ENCODE measurements at places on chromosomes 11 and 22.

DNA sequence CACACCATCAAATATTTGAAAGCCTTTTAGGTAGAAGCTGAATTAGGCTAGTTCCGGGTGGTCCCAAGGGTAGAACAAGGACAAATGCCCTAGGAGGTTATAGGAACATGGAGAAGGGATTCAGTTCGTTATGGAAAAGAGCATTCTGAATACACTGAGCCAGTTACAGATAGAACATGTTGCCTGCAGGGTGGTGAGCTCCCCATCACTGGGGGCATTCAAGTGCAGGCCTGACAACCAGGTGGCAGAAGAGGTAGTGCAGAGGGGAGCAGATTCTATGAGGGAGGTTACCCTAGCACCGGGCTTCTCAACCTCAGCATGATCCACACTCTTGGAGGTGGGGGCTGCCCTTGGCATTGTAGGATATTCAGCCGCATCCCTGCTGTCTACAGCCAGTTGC is 24.2 kb downstream of the LIF start:
- no peak for DNase-seq

GRCh38 chr22:47544696-47545095 is 782.2 kb downstream of the TBC1D22A start:
- DNase-seq = no peak

DNA sequence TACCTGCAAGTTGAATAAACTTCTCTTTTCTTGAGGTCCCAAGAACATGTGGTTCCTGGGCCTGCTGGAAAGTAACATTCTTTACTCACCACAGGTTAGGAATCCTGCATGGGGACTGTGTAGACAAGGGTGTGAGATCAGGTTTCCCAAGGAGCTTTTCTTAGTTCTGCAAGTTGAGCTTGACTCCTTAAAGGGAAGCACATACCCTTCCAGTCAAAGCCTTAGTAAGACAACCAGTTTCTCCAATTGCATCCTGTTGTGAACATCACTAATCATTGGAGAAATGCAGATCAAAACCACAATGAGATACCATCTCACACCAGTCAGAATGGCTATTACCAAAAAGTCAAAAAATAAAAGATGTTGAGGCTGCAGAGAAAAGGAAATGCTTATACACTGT is 48.3 kb upstream of the PAK1 start:
- DNase-seq = peak; percentile 74

GRCh38 chr11:124892146-124892545 is 5.5 kb downstream of the ROBO4 start:
- DNase-seq = no peak

DNA sequence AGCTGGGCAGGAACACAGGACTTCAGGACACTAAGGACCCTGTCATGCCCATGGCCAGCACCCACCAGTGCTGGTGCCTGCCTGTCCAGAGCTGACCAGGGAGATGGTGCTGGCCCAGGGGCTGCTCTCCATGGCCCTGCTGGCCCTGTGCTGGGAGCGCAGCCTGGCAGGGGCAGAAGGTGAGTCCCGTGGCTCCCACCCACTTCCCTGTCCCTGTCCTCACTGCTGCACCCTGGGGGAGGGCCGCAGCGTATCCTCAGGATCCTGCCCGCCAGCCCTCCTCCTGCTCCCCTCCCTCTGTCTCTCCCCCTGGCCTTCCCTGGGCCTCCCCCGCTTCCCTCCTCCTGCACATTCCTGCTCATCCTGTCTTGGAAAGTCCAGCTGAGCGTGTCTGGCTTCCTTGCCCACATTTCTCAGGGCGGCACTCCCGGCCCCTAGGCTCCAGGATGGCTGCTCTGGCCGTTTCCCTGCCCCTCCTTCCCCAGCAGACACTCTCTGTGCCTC is 8.7 kb downstream of the CSF2RB start:
- peak; percentile 7 for DNase-seq

- no peak for DNase-seq
Observed at GRCh38 chr11:2586087-2586792, 113.6 kb downstream of the KCNQ1OT1 start.

DNA sequence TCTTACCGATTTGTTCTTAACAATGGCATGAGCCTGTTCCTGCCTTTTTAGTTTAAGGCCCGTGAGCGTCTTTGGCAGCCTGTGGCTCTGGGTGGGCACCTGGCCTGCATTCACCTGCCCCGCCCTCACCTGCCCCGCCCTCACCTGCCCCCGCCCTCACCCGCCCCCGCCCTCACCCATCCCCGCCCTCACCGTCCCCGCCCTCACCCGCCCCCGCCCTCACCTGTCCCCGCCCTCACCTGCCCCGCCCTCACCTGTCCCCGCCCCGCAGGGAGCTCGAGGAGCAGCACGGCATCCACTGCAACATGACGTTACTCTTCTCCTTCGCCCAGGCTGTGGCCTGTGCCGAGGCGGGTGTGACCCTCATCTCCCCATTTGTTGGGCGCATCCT is 14.2 kb downstream of the GATD1 start:
- no peak for DNase-seq

GRCh38 chr11:15858881-15859280 is 497.5 kb downstream of the SOX6 start:
- no peak for DNase-seq

DNA sequence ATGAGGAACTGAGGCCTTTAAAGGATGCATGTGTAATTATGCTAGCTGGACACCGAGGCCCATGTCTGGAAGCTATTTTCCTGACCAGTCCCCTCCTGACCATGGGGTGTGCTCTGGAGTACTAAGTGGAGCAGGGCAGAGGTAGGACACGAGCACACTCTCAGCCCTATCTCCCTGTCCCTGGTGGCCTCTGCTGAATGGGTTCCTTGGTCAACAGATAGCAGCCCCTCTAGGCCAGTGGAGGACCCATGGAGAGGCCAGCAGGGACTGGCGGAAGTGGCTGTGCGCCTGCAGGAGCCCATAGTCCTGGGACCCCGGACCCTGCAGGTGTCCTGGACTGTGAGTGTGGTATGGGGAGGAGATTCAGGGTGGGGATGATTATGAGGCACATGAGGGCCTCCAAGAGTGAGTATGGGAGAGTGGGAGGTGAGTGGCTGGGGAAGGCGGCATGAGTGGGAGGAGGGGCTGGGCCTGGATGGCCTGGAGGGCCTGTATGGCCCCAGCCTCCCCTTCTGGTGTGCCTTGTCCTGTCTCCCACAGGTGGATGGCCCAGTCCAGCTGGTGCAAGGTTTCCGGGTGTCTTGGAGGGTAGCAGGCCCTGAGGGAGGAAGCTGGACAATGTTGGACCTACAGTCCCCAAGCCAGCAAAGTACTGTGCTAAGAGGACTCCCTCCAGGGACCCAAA is 9.5 kb downstream of the ROBO3 start:
- no peak for DNase-seq

GRCh38 chr11:128331317-128331716 is 256.0 kb downstream of the ETS1 start:
- no peak for DNase-seq

GRCh38 chr11:96706761-96707160 is 316.9 kb downstream of the JRKL start:
- no peak for DNase-seq

DNA sequence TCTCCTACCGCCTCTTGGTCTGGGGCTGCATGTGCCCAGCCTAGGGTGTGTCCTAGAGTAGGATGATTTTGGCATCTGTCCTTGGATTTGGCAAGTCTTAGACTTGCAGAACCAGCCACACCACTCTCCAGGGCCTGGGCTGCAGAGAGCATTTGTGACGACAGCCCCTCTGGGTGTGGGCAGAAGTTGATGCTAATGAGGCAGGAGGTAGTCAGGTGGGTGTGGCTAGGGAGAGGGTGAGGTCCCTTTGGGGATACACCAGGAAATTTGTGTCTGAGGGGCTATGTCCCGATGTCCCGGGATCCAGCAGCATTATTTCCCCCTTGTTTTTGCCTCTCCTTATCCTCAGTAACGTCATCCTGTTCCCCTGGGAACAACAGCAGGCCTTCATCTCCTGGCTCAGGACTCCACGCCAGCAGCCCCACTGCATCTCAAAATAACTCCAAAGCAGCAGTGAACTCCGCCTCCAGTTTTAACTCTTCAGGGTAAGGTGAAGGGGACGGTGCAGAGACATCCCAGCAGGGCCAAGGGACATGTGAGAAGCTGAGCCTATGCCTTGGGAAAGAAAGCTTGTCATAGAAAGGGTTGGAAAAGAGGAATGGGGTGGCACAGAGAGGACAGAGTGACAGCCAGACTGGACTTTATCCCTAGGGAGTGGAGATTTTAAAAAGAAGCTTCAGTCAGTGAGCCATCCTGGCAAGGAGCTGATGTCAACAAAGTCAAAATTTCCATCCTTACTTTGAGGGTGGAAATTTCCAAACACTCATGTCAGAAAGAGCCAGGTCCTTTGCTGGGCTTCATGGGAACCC is 8.0 kb upstream of the TLCD5 start:
- peak; percentile 53 for DNase-seq

GRCh38 chr11:125091877-125092664 is 19.4 kb downstream of the TMEM218 start:
- DNase-seq = no peak

- no peak for DNase-seq
Observed at GRCh38 chr22:30471616-30472318, at the start of gene SEC14L3. SEC14L3 (minus strand) TSS chr22:30472017; CDS start chr22:30471958, 59 bp downstream.

- no peak for DNase-seq
Observed at GRCh38 chr11:24617856-24618255, 121.0 kb downstream of the LUZP2 start.

GRCh38 chr11:11072067-11072466 is 214.2 kb upstream of the ZBED5 start:
- DNase-seq = no peak

GRCh38 chr22:22812031-22812905 is 75.3 kb upstream of the IGLL5 start:
- DNase-seq = no peak

GRCh38 chr22:38049812-38050619 is 7.2 kb upstream of the PICK1 start:
- DNase-seq = no peak

DNA sequence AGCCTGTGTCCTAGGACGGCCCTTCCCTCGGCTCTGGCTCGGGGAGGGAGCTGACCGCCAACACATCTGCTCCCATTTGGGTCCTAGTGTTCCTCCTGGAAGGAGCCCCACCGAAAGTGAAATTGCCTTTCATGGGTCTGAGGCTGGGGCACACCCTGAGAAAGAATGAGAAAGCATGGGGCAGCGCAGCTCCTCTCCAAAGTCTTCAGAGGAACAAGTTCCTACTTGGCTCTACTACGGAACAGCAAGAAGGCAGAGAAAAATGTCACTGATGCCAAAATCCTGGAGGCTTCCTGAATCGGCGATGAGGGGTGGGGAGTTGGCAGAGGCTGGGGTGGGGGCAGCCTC is 41.5 kb upstream of the MYEOV start:
- DNase-seq = no peak

GRCh38 chr11:28009996-28010395 is 98.0 kb downstream of the KIF18A start:
- DNase-seq = peak; percentile 26

- DNase-seq = peak; percentile 45
Observed at GRCh38 chr11:113305440-113306336, 8.7 kb upstream of the TTC12 start.

GRCh38 chr11:10701982-10702381 is 8.4 kb upstream of the IRAG1 start:
- peak; percentile 26 for DNase-seq

DNA sequence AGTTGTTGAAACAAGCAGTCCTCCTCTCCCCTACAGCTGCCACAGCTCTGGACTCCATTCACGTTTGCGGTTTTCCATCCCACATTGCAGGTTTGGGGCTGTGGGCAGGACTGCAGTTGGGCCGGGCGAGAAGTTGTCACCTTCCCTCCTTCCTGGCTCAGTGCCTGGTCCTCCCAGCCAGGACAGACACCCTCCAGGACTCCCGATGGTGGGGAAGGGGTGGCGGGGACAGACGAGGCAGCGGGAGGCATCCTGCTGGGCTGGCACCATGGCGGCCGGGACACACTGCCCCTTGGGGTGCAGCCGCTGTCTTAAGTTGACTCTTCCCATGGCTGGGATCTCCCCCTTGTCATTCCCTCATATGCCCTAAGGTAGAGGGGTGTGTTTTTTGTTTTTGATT is 615.2 kb downstream of the BRD1 start:
- no peak for DNase-seq

DNA sequence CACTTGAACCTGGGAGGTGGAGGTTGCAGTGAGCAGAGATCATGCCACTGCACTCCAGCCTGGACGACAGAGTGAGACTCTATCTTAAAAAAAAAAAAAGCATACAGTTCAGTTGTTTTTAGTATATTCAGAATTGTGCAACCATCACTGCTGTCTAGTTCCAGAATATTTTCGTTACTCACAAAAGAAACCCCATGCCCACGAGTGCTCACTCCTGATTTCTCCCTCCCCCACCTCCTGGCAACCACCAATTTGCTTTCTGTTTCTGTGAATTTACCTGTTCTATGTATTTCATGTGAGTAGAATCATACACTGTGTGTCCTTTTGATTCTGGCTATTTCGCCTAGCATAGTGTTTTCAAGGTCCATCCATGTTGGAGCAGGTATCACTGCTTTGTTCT is 24.8 kb downstream of the PTPRJ start:
- no peak for DNase-seq

DNA sequence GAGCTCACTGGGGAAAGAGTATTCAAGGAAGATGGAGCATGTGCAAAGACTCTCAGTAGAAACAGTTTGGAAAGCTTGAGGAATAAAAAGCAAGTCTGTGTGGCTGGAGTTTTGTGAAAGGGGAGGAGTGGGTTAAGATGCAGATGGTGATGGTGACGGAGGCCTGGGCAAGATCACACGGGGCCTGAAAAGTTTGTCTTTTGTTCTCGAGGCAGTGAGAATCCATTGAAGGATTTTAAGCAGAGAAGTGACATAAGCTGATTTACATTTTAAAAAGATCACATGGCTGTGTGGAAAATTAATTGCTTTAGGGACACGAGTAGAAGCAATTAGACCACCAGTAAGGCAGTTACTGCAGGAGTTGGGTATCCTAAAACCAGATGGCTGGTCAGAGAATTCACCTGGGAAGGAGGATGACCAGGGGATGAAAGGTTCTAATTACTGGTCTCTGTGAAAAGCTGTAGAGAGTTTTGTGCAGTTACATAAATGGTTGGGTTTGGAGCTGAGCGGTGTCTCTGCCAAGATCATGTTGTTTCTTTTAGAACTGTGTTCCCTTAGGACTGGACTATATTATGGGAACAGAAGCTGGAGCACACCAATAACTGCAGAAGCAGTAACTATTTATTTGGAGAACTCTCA is 7.1 kb downstream of the RRP8 start:
- DNase-seq = no peak

DNA sequence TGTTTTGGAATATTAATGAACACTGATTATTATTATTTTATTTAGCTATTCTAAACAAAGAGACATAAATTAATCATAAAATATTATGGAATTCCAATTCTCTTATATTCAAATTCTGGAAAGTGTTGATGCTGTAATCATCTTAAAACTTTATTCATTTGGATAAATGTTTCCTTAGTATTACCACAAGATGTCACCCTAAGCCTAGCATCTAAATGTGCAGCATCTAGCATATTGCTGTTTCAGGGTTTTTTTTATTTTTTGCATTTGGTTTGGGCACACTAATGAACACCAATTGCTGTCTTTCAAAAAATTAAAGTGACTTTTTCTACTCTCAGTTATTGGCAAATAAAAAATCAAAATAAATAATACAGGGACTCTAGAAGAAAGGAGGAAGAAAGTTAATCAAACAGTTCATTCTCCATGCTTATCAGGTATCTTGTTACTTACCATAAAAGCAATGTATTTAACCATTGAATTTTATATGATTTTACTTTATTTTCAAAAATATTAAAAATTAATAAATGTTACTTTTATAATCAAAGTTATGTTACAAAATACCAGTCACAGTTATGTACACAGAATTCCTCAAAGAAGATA is 31.8 kb downstream of the DLG2 start:
- DNase-seq = peak; percentile 50
